ENCODE measurements at places on chromosomes 6 and 20.

- no peak for DNase-seq
Measured at GRCh38 chr6:395432-396125, 4.0 kb downstream of the IRF4 start.

DNA sequence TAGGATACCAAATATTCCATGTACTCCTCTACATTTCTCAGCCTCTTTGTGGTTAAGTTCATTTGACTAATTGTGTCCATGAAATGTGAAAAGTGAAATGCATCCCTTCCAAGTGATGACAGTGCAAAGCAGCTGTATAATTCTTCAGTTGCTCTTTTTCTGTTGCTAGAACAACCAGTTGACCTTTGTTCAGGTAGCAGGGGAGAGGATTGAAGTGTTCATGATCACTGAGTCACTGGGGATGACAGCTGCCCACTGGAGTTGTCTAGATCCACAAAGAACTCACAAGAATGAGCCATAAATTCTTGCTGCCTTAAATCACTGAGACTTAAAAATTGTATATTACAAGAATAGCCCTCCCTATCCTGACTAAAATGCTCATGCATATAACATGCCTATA, 254.6 kb downstream of the EPHA7 start:
- no peak for DNase-seq

- no peak for DNase-seq
Measured at GRCh38 chr20:2364044-2364443, 16.7 kb upstream of the TGM6 start.

DNA sequence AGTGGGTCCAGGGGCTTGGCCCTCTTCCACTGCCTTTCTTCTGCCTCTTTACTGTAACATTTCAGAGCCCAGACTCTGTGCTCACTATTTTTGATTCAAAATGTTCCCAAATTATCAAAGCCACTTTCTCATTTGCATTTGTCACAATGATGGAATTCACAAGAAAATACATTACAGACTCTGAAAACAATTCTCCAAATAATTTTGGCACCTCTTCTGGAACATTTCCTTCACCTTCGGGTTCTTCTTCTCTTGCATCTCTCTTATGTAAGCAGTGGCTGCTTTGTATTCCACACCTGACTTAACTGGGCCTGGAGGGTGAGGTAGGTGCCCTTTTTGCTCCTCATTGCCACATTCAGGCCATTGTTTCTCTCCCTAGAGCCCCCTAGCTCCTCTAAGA, 30.0 kb downstream of the ZNF184 start:
- DNase-seq: no peak

DNA sequence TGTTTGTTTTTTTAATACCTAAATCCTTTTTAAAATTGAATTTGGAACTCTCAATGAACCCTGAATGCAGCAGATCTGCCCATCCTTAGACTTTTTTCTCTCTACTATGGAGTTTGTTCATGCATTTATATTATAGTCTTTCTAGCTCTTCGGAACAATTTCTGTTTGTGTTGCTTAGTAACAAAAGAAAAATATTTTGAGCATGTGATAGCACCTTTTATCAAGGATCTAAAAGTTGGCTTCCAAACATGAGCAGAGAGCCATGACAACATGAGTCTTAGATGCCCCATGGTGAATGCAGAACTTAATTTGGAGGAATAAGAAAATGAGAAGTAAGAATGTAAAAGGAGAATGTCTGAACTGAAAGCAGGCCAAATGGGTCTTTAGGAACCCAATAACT, 133.7 kb downstream of the EDN1 start:
- no peak for DNase-seq

GRCh38 chr20:40322941-40323340, 366.1 kb downstream of the MAFB start:
- no peak for DNase-seq

- DNase-seq: peak; percentile 84
Measured at GRCh38 chr6:90411292-90411781, 114.7 kb upstream of the BACH2 start.

DNA sequence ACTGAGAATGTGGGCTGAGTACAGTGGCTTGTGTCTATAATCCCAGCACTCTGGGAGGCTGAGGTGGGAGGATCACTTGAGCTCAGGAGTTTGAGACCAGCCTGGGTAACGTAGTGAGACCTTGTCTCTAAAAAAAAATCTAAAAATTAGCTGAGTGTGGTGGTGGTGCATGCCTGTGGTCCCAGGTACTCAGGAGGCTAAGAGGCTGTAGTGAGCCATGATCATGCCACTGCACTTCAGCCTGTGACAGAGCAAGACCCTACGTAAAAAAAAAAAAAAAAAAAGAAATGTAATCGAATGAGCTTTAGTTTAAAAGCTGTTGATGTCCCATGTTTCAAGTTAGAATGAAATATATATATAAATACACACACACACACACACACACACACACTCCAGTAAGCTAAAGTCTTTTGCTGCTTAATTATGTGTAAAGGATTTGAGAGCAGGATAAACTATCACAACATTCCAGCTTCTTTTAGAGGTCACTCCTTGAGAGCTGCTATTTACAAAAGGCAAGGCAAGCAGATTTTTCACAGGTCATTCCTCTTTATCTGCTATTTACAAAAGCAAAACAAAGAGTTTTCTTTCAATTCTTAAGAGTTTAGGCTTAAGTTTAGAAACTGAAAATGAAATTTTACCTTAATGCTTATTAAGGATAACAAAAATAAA, 4.7 kb upstream of the MICAL1 start:
- DNase-seq: no peak

GRCh38 chr6:168050881-168051586, 28.0 kb downstream of the FRMD1 start:
- DNase-seq: no peak

- no peak for DNase-seq
Measured at GRCh38 chr6:9316831-9317230, 881.5 kb upstream of the SLC35B3 start.

DNA sequence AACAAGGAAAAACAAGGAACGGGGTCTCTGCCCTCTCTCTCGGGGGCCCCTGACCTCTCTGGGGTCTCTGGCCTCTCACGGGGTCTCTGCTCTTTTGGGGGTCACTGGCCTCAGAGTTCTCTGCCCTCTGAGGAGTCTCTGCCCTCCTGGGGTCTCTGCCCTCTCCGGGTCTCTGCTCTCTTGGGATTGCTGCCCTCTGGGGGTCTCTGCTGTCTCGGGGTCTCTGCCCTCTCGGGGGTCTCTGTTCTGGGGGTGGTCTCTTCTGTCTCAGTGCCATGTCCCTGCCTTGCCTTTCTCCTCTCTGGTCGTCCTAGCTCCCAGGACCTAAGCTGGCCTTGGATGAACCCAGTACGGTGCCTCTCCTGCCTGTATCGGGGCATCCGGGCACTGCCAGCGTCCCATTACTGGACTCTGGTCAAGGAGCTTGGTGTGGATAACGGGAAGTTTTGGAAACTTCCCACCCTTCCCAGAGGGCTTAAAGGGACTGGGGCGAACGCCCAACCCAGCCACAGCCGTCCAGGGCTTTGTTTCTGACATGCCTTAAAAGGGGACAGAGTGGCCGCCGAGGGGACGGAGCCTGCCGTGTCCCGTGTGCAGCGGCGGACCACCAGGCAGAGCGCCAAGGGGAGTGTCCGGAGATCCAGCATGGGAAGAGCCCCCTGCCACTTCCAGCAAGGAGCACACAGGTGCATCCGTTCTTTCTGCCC, 24.7 kb upstream of the MRGBP start:
- DNase-seq: no peak

DNA sequence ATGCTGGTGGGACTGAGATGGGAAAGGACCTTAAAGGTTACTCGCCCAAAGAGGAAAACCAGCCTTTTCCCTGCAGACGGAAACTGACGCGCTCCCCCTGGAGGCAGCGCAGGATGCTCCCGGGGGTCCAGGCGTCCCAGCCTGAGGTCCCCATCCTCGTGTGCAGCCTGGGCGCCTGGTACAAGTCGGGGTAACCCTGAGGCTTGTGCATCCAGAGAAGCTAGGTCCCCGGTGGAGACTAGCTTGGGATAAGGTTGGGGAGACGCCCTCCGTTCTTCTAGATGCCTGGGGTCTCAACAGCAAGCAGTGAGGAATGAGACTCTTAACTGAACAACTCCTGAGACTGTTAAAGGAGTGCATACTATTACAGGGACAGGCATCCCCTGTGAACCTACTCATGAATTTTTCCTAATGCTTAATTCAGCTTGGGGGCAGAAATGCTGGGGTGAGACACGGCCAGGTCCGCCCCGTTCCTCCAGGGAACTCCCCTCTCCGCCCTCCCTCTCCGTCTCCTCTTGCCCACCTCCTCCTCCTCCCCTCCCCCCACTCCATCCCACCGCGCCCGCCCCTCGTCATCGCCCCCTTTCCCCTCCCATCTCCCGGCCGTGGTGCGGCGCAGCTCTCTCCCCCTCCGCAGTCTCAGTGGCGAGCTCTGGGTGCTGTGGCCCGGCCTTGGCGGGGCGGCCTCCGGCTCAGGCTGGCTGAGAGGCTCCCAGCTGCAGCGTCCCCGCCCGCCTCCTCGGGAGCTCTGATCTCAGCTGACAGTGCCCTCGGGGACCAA, at the start of gene PRSS35:
PRSS35 (plus strand) TSS at position 634 of the 781 bp plus-strand sequence. CDS start 10,908 bp downstream, outside the sequence.
- peak; percentile 30 for DNase-seq

- DNase-seq: no peak
Measured at GRCh38 chr6:38938741-38939140, 109.8 kb upstream of the GLP1R start.

- DNase-seq: peak; percentile 49
Measured at GRCh38 chr6:169961772-169962561, 210.5 kb downstream of the ERMARD start.

DNA sequence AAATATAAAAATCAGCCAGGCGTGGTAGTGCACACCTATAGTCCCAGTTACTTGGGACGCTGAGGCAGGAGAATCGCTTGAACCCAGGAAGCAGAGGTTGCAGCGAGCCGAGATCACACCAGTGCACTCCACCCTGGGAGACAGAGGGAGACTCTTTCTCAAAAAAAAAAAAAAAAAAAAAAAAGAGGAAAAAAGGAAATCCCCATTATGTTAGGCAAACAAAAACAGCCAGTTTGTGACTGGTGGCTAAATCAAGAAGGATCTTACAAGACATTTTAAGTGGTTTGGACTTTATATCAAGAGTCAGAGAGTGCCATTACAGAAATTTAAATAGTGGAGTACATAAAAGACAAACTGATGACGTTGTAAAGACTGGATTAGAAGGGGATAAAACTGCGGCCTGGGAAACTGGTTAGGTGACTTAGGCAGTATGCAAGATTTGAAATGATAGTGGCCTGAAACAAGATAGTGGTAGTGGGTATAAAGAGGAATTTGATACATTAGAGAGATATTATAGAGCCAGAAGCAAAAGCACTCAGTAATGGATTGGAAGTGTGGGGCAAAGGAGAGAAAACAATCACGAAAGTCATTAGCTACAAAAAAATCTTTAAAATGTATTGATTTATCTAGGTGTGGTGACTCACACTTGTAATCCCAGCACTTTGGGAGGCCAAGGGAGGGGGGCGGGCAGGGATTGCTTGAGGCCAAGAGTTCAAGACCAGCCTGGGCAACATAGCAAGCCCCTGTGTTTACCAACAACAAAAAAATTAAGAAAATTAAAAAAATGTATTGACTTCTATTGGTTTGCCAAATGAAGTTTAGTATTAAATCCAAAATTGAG, 1.7 kb upstream of the MYO6 start:
- no peak for DNase-seq

DNA sequence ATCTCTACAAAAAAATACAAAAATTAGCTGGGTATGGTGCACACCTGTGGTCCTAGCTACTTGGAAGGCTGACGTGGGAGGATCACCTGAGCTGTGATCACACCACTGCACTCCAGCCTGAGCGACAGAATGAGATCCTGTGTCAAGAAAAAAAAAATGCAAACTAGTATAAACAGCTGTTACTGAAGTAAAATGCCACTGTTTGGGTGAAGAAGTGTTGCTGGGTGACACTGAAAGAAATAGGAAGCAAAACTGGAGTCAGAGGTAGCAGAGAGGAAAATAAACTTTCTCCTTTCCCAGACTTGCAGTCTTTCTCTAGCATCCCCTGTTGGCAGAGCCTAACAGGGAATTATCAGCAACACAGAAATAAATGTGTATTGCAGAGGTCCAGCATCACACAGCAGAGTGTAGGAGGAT, 241.2 kb upstream of the PREP start:
- no peak for DNase-seq

GRCh38 chr6:118770835-118771234, 119.4 kb upstream of the CEP85L start:
- DNase-seq: no peak

- DNase-seq: no peak
Measured at GRCh38 chr6:88361298-88361697, 195.2 kb upstream of the CNR1 start.

DNA sequence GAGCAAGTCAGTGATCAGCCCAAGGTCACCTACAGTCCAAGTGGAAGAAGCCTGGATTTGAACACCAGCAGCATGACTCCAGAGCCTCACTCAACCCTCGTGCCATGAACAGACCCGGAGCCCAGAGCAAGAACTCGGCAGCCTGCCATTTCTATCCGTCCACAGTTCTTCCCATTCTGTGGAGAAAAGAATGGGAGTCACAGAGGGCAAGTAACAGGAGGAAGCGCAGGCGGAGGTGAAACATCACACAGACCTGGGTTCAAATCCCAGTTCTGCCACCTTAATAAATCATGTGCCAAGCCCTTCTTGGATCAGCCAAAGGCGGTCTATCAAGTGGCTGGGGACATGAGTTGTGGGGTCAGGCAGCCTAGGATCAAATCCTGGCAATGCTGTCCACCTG, 4.3 kb downstream of the PREX1 start:
- DNase-seq: no peak

GRCh38 chr6:133764008-133764753, 124.7 kb upstream of the TCF21 start:
- DNase-seq: no peak

- no peak for DNase-seq
Measured at GRCh38 chr20:43284486-43284885, 94.8 kb upstream of the PTPRT start.

GRCh38 chr6:74320074-74320473, 624.1 kb downstream of the CD109 start:
- DNase-seq: no peak

DNA sequence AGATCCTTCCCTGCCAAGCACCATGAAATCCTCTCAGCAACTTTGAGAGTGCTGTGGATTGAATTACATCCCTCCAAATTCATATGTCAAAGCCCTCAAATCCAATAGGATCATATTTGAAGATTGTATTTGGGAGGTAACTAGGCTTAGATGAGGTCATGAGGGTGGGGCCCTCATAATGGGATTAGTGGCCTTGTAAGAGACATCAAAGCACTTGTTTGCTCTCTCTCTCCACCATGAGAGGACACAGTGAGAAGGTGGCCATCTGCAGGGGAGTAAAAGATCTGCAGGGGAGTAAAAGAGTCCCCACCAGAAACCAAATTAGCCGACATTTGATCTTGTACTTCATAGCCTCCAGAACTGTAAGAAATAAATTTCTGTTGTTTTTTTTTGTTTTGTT, 298.2 kb downstream of the SAMD5 start:
- no peak for DNase-seq

DNA sequence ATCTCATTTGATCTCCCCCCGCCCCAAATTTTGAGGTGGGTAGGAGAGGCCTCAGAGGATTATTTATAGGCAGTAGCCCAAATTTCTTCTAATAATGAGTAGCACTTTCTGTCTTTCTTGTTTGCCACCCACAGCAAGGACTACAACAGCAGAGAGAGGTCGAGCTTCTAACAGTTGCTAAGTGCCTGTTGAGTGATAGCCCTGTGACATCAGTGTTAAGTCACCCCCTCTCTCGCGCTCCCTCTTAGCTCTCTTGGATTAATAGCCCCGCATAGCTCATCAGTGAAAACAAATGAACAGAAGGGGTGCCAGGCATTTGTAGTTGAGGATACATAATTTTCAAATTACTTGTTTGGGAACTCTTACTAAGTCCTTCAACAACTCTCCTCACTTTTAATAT, 3.5 kb downstream of the ANKRD60 start:
- DNase-seq: no peak

GRCh38 chr6:136860043-136860442, 37.7 kb downstream of the PEX7 start:
- no peak for DNase-seq

Data from stimulated activated CD4-positive, alpha-beta T cell treated with anti-CD3 and anti-CD28 coated beads, Interleukin-15, amount 100 ng/mL, for 24 hours (primary cell).